Fibroblast of skin of left biceps (primary cell): ENCODE measurements at places on chromosomes 4 and X.

DNA sequence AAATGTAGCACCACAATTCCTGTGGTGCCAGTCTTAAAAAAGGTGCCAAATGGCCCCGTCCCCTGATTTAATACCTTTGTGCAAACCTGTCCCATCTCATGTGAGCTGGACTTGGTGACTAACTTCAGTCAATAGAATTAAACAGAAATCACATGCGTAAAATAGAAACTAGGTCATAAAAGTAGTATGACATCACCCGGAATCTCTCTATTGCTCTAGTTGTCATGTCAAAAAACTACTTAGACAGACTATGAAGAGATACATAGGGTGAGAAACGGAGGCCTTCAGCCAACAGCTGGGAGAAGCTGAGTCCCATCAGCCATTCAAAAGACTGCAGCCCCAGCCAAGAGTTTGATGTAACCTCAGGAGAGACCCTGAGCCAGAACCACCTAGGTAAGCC lies 293.5 kb upstream of the HS3ST1 start:
- no peak for DNase-seq

- no peak for DNase-seq
Observed at GRCh38 chrX:12681047-12681446, 110.2 kb upstream of the PRPS2 start.

GRCh38 chrX:56975611-56976010 lies 19.7 kb downstream of the SPIN3 start:
- no peak for DNase-seq

GRCh38 chr4:168028568-168028967 lies 63.8 kb upstream of the ANXA10 start:
- DNase-seq = no peak

DNA sequence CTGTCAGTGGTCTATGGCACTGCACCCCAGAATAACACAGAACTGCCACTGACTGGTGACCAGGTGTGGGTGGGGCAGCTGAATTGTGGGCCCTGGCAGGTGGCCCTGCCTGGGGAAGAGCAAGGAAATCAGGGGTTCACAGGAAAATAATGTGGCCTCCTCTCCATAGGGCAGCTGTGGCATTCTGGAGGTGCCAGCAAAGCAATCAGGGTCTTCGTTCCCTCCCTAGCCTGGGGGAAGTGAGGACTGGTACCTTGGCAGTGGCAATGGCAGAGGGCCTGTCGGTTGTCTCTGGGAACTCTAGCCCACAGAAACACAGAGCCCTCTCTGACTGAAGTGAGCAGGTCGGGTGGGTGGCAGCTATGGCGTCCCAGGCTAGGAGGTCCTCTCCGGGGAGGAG lies 223.0 kb downstream of the GRIA2 start:
- DNase-seq = no peak

DNA sequence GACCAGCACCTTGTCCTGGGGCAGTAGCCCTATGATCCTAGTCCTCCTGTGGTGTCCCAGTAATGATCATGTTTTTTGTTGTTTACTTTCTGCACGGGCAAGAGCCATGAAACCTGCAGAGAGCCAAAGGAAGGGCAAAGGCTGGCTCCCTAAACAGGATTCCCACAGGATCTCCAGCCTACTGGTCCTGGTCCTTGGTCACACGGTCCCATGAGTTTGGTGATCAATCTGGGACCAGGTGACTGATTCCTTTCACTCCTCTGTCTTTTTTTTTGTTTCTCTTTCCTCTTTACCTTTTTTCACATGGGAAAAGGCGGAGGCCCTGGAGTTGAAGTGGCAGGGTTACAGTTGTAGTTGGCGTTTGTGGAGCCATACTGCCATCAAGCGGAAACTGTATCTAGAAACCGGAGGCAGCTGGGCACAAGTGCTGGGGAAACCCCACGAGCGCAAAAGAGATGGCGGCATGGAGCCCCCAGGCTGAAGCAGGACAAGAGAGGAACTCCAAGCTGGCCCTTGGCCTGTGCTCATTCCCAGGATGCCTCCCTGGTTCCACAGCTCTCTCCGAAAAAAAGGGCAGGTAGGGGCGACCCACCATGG lies 34.6 kb downstream of the NBDY start:
- no peak for DNase-seq

- DNase-seq = no peak
Observed at GRCh38 chrX:11888421-11888820, 130.4 kb downstream of the MSL3 start.

DNA sequence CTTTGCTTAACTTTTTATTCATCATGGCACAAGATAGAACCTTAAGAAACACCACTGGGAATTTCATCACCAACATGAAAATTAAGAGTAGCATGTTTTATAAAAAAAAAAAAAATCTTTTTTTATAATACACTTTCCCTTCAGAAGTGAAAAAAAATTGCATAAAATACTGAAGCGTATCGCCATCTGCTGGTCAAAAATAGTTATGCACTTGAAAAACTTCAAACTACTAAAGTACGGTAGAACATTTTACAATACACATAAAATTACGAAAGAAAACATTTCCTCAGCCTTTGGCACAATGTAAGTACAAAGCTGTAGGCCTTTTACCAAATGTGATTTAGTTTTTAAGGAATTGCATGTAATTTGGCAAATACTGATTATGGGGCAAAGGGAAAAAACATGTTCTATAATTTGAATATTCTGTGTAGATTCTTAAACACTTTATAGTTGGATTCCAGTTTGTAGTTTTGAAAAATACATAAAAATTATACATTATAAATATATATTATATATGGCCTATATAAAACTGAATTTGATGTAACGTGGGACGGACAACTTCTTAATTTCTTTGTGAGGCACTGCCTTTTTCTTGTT lies 26.5 kb downstream of the HCCS start:
- no peak for DNase-seq

GRCh38 chr4:72194453-72194852 lies 162.7 kb downstream of the NPFFR2 start:
- DNase-seq = no peak
